NCI-H1694 treated with DMSO at 0.1 percent for 48 hours (cell line): ENCODE measurements at places on chromosomes 7 and 10.

- DNase-seq = no peak
Observed at GRCh38 chr10:126126023-126126422, 229.7 kb downstream of the FANK1 start.

DNA sequence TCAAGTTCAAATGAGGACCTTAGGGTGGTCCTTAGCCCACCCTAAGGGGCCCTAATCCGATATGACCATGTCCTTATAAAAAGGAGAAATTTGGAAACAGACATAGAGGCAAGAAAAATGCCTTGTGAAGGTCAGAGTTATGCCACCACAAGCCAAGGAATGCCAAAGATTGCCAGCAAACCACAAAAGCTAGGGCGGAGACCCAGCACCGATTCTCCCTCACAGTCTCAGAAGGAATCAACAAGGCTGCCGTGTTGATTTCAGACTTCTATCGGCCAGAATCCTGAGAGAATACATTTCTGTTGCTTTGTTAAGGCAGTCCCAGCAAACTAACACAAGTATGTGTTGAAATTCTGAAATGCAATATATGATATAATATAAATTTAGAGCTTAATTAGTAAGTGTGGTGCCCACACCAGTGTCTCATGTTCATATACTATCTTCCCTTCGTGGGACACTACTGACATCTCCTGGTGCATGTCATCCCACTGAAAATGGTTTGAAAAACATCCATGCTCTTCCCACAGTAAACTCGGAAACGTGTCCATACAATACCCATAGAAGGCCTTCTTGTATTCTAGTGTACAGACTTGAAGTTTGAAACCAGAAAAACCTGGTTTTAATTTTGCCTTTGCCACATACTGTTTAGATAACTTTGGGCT is 349.0 kb downstream of the TNS3 start:
- no peak for DNase-seq

GRCh38 chr7:158051776-158052175 is 535.8 kb downstream of the PTPRN2 start:
- DNase-seq = no peak

DNA sequence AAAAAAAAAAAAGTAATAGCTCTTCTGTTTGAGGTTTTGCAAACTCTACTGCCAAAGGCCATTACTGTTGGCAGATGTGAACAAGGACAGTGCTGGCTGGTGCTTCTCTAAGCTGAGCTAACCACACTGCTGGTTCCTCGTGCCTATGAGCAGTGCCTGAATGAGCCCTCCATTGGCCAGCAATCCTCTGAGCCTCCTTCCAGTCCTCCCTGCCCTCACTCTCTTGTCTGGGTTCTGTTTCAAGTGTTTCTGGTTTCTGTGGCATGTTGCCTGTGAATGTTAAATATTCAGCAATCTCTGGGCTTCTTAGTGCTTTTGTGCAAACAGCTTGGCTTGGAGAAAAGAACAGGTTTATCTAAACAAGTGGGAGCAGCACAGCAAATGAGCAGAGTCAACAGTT is 161.3 kb upstream of the AUTS2 start:
- DNase-seq = no peak

DNA sequence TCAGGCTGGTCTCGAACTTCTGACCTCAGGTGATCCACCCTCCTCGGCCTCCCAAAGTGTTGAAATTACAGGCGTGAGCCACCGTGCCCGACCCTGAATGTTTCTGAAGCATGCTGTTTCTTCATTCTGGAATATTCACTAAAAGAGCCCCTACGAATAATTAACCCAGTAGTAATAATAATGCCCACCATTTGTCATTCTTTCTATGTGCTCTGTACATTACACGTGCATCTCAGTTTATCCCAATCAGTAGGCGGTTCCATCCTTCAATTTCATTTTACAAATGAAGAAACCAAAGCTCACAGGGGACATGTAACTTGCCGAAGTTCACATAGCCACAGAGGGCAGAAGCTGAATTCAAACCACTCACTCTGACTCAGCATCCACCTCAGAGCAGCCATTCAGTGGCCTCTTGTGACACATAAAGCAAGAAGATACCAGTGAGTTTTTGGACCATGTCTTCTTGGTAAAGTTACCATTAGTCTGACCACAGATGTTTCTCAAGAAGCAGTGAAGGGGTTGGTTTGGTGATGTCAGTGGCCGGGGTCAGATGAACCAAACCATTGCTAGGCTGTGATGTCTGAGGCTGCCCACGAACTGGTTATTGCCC is 71.9 kb upstream of the DUSP5 start:
- no peak for DNase-seq
